Substantia nigra (tissue), 51 donors: ENCODE measurements at places on chromosomes 2 and 18.

- DNase-seq, result no peak
These were observed 4.8 kb upstream of the STAT4 start for GRCh38 chr2:191155608-191156071.

DNA sequence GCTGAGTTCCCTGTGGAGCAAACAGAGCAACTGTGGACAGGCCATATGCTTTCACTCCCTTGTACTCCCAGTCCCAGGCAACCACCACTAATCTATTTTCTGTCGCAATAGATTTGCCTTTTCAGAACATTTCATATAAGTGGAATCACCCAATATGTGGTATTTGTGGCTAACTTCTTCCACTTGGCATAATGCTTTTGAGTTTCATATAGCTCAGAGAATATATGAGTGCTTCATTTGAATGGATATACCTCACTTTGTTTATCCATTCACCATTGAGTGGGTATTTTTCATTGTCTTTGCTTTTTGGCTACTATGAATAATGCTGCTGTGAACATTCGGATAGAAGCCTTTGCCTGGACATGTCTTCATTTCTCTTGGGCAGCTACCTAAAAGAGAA lies 151.9 kb downstream of the CERS6 start:
- no peak for DNase-seq

DNA sequence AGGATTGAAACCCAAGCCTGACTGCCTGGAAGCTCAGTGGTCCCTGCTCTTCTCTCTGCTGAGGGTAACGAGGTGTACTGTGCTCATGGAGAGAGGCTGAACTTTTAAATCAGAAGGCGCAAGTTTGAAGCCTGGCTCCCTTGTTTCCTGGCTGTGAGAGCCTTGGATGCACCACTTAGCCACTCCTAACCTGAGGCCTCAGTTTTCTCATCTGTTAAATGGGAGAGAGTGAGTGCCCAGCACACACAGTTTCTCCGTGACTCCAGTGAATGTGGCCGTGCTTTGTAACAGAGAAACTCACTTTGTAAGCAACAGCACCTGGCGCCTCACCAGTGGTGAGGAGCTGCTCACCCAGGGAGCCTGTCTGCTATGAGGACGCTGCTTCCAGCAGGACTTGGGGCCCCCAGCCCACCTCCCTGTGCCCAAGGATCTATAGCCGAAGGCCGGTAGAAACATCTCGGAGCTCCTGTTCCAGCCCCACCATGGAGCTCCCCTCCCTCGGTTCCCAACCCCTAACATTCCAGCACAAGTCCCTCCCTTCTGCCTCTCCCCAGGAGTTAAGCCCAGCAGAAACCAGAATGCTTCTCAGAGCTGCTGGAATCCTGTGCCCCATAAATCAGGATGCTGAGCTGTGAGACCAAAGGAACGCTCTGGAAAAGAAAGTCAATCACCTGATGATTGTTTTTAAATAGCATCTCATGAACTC lies 20.3 kb upstream of the KCNK3 start:
- no peak for DNase-seq

DNA sequence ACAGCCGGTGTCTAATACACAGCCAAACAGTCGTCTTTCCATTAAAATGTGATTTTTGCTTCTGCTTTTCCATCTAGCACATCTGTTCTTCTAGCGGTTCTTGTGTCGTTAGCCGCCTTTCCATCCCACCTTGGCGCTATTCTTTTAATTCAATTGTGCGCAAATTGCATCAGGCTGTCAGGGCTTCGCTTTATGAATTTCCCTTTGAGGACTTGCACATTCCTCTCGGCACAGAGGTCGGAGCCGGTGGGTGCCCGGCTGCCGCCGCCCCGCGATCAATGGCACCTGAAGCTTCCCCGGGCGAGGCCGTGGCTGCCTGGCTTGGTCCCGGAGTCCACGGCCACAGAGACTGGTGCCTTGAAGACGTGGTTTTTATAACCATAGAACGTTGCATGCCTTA lies 33.9 kb upstream of the TSPYL6 start:
- DNase-seq, result no peak

- no peak for DNase-seq
These were observed 346.1 kb downstream of the RND3 start for GRCh38 chr2:150141226-150142001.

DNA sequence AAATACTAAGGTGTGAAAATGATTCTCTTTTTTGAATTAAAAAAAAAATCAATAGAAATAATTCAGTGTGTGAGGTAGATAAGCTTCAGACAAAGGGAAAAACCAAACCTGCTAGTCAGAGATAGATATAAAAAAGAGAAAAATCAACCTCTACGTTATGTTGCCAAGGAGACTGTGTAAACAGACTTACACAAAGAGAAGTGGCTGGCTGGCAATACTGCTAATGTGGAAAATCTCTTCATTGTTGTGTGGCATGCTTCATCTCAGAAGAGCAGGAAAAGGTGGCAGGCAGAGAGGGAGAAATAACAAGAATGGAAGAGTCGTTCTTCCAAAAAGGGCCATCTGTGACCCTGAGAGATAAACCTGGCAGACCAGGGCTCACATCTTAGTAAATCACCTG lies 200.8 kb downstream of the SLC8A1 start:
- no peak for DNase-seq

DNA sequence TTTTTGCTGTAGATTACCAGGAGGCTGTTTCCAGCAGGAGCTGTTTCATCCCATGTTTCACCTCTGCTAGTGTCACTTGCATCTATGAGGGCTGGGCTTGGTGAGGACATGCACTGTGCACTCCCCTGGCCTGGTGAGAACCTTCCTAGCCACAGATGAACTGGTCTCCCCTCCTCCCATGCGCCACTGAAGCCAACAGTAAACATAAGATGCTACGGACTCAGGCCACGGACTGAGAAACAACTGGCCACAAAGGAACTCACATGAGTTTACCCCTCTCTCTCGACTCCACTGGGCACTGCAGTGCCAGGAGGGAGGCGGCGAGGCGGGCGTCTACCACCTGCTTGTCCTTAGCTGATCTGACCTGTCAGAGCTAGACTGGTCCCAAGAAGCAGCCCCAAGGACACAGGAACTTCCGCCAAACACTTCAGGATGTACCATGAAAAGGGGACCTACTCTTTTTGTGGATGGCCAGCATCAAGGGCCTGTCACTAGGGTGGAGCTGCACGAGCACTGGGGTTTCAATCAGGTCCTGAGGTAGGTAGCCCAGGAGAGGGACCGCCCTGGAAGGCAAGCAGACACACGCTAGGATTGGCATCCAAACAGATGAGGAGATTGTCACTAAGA lies 22.8 kb upstream of the HES6 start:
- DNase-seq, result no peak

DNA sequence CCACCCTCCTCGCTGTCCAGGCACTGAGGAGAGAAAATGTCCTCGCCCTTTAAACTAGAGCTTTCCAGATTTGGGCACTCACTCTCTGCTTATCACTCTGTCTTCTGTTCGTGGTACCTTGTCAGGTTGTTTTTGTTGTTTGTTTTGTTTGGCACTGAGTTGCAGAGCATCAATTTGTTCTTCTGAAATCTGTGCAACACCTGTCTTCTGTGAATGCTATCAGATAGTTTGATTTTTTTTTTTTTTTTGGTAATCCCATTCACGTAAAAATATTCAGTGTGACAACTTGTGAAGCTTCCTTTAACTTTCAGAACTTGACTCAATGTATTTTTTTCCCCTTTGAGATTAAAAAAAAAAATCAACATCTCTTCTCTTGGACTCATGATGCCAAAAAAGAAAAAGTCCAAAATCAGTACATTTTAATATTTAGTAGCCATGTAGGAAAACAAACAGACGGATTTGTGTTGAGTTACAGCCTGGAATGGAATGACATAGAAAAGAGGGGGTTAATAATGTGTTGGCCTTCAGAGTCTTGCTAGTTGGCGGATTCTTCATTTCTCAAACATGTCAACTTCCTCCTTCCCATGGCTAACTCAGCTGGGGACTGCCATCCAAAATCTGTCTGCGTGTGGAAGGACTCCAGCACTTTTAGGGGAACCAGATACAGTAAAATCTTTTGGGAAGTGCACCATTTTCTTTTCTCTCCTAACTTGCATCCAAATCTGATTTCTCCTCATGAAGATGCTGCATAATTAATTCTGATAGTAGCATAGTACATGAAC lies 1.6 kb downstream of the TMEM178A start:
- DNase-seq, result no peak

DNA sequence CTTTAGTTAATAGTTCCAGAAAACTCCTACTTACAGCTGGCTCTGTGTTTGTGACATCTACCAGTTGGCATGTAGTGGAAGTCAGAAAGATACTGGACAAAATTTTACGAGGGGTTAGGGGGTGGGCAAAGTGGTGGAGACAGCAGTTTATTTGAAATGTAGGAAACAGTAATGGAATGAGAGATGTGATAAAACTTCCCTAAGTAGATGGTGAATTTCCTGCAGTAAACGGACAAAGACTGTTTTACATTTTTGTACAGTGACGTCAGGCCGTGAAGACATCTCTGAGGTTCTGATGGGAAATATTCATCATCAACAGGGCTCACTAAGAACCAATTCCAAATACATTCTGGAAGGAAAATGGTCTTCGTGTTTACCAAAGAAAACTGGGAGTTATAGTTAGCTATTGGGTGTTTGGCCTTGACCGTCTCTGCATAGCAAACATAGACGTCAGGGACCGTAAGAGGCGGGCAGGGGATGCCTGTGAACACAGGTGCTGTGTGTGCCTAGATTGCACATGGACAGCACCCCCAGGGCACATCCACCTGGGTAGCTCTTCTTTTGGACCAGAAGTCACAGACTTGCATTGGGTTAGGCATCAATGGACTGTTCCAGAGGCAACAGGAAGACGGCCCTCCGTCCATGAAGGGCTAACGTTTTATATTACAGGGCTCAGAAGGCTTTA lies 131.5 kb downstream of the ZNF516 start:
- no peak for DNase-seq

DNA sequence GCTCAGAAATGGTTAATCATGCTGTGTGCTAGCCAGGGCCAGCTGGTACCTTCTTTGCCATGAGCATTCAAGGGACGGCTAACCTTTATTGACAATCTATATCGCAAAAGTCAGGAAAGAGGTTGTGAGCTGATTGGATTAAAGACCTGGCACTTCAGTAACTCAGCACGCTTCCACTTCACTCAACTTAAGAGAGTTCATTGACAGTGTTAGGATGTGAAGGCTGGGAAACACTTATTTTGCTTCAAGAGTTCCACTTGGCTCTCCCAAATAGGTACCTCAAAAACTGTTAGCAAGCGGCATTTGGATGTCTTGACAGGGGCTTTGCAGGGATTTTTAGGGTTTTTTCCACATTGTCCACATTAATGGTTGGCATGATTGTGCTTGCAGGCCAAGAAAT lies 25.1 kb upstream of the TXNDC2 start:
- no peak for DNase-seq

DNA sequence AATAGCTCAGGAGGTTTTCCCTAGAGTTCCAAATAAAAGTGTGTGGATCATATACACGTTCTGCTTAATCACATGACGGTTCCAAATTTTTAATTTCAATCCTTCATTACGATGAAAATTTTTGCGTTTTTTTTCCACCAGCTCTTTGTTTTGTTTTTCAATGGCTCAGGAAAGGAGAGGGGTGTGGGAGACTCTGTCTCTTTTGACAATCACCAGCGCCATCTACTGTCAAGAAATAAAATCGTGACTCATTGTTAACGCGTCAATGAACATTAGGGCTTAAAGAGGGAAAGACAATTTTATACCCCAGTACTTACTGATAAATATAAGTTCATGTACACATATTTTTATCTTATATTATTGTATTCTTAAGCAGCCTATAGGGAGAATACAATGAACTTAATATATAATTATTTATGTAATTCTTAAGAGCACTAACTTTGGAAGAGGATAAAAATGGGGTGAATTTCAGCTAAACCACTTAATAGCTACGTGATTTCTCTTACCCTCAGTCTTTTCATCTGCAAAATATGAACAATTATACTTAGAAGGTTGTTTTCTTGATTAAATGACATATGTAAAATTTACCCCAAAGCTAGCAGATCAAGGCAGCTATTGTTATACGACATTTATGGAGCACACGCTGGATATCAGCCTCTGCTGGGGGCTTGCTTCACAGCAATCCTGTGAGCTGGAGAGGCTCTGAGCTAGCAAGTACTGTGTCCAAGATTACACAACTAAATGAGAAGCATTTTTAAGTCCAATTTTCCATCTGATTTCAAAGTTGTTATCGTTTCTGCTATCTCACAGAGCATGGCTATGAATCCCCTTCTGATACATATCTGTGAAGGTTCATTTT lies 47.4 kb upstream of the RMDN2 start:
- no peak for DNase-seq

DNA sequence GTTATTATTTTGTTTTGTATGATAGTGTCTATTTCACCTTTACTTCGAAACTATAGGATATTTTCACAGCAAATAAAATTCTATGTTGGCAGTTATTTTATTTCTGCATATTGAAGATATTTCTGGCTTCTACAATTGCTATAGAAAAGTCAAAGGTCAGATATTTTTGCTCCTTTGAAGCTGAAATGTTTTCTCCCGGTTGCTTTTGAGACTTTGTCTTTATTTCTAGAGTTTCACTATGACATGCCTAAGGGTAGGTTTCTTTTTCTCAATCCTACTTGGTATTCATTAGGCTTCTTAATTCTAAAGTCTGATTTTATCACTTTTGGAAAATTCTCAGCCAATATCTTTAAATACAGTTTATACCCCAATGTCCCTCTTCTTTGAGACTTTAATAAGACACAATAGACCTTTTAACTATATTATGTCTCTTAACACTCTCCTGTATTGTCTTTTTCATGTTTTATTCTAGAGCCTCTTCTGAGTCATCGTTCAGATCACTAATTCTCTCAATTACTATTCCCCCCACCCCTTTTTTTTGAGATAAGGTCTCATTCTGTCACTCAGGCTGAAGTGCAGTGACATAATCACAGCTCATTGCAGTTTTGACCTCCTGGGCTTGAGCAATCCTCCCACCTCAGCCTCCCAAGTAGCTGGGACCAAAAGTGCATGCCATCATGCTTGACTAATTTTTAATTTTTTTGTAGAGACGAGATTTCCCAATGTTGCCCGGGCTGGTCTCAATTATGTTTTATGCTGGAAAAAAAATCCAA lies 50.5 kb downstream of the USP37 start:
- no peak for DNase-seq

GRCh38 chr2:235348329-235348728 lies 145.5 kb upstream of the AGAP1 start:
- no peak for DNase-seq

DNA sequence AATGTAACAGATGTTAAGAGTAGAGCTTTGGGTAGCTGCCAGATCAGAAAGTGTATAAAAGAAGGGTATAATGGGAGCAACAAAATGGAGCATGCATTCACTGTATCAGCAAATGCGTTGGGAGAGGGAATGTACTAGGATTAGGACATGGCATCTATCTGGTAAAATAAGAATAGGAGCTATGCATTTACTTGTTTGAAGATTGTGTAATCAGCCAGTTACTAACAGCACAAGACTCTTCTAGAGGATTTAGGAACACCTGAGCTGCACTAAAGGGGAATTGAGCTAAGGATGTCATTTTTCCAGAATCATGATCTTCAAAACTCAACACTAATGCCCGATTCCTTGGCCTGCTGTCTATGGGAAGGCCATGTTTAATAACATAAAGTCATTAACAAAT lies 394.2 kb upstream of the TNP1 start:
- DNase-seq, result no peak

GRCh38 chr18:70046207-70046606 lies 98.5 kb upstream of the CD226 start:
- DNase-seq, result no peak

- no peak for DNase-seq
These were observed 48.2 kb downstream of the CRIM1 start for GRCh38 chr2:36403675-36404230.
